GM19239 (cell line): ENCODE measurements at places on chromosomes 11 and 22.

- no peak for DNase-seq
Measured at GRCh38 chr22:45818424-45819085, 146.9 kb downstream of the ATXN10 start.

- DNase-seq, result peak; percentile 90
Measured at GRCh38 chr11:64358907-64359711, at the start of gene RPS6KA4. Gene RPS6KA4, plus strand, starts transcription at chr11:64359162. Its CDS starts 74 bp downstream, at chr11:64359236.

- no peak for DNase-seq
Measured at GRCh38 chr11:1298695-1299492, 10.5 kb downstream of the TOLLIP start.

DNA sequence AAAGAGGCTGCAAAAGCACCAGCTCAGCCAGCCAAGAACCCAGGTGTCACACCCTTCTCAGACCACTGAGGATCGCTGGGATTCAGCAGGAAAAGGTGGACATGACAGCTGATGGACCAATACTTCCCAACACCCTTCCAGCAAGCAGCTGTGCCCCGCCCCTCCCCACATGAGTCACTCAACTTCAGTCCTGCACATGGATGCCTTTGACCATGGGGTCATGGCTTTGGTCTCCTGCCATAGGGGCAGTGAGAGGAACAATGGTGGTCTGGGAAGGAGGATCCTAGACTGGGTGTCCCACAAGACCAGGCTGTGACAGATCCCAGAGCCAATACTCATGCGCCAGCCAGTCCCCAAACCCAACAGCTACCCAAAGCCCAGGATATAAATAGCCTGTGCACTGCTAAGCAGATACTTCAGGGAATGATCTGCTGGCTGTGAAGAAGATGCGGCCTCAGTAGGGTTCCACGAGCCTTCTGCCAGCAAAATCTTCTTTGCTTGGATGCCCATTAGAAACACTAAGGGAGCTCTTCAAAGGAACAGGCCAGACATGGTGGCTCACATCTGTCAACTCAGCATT lies 5.5 kb upstream of the RGL4 start:
- DNase-seq, result no peak

DNA sequence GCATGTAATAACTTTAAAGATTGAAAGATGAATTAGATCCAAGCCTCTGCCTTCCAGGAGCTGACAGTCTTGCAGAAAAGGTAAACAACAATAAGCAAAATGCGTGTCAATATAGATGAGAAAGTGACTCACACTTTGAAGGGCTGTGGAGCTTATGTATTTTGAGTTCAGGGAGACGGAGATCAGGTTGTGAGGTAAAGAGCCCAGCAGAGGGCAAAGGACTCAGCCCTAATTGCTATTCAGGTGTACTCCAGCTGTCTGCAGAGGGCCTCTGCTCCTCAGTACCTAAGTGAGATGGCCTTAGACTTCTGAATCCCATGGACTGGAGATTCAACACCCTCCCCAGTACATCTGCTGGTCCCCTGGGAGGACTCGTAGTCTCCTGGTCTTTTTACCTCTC lies 22.9 kb upstream of the CTR9 start:
- no peak for DNase-seq

DNA sequence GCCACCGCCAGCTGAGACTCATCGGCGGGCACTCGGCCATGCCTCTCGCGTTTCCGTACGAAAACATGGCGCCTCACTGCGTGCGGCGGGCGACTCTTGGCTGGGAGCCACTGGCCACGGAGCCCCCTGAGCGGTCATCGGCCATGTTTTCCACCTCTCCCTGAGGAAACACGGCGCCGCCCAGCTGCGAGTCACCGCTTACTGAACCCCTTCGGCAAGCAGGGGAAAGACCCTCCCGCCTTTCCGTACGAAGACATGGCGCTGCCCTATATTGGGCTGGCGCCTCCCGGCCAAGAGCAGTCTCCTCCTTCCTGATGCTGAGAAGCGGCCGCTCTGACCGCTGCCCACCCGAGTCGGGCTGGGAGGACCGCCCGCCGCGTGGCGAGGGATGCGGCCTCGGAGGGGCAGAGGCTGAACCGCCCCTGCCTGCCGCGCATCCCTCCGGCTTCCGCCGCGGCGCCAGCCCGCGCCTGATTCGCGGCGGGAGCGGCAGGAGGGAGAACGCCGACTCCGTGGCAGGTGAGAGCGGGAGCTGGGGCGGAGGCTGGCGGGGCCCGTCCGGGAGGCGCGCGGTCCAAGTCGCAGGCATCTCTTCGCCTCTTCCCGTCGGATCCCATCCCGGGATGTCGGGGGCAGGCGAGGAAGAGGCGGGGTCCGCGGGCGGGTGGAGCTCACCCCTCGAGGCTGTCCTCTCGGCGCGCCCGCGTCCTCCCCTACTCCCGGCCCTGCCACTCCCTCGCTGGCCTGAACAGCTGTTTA lies at the start of gene TCP11L1:
Gene TCP11L1 (plus strand): TSS at position 299 of the 759 bp plus-strand sequence. CDS start 4,202 bp downstream, outside the sequence.
- peak; percentile 64 for DNase-seq

GRCh38 chr11:70292863-70293262 lies 22.4 kb downstream of the PPFIA1 start:
- DNase-seq, result no peak

DNA sequence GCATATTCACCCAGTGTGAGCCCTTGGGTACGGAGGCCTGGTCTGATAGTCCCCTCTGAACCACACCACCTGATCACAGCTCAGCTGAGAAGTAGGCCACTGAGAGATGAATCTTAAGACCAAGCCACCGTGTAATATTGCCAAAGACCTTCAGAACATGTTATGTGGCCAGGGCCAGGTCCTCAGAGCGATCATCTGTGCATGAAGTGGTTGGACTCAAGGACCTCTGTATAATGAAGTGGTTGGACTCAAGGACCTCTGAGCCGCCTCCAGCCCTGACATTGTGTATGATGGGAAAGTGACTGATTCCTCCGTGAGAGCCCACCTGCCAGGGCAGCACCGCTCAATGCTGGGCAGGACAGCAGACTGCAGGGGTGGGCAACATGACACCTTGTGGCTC lies 70.2 kb downstream of the TP53I11 start:
- no peak for DNase-seq

- DNase-seq, result no peak
Measured at GRCh38 chr11:74267014-74267413, 44.4 kb downstream of the P4HA3 start.

DNA sequence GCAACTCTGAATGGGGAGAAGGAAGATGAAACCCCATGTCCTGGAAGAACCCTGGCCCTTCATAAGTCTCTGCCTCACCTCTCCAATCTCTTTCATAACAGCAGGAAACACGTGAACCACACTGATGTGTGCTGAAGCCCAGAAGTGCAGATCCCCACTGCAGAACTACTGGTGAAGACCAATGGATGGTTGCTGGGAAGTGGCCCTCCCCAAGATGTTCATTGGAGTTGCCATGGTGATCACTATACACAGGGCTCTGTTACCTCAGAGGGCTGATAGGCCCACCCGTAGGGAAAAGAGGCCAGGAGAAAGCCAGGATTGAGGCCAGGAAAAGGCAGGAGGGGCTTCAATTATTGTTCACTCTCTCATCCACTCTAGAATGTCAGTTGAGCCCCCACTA lies 11.6 kb downstream of the TST start:
- no peak for DNase-seq

DNA sequence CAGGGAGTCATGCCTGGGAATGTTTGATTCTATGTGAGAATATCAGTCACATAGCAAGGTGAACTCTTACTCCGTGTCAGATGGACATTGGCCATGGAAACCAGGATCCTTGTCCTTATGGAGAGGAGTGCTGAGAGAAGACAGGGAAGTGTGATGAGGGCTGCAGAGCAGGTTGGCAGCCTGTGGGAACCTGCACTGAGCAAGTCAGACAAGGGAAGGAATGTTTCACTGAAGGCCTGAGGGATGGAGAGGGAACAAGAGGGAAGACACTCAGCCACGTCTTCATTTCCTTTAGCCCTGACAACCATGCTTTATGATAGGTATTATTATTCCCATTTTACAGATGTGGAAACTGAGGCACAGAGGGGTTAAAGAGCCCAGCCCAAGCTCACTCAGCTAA lies 38.4 kb upstream of the HORMAD2 start:
- DNase-seq, result no peak
